ENCODE measurements at places on chromosomes 13 and 19.

- no peak for DNase-seq
Measured at GRCh38 chr13:45670189-45670885, 31.8 kb upstream of the CBY2 start.

- DNase-seq: no peak
Measured at GRCh38 chr13:77423296-77423695, 96.4 kb upstream of the MYCBP2 start.

- DNase-seq: no peak
Measured at GRCh38 chr19:13089139-13089856, 13.4 kb downstream of the LYL1 start.

DNA sequence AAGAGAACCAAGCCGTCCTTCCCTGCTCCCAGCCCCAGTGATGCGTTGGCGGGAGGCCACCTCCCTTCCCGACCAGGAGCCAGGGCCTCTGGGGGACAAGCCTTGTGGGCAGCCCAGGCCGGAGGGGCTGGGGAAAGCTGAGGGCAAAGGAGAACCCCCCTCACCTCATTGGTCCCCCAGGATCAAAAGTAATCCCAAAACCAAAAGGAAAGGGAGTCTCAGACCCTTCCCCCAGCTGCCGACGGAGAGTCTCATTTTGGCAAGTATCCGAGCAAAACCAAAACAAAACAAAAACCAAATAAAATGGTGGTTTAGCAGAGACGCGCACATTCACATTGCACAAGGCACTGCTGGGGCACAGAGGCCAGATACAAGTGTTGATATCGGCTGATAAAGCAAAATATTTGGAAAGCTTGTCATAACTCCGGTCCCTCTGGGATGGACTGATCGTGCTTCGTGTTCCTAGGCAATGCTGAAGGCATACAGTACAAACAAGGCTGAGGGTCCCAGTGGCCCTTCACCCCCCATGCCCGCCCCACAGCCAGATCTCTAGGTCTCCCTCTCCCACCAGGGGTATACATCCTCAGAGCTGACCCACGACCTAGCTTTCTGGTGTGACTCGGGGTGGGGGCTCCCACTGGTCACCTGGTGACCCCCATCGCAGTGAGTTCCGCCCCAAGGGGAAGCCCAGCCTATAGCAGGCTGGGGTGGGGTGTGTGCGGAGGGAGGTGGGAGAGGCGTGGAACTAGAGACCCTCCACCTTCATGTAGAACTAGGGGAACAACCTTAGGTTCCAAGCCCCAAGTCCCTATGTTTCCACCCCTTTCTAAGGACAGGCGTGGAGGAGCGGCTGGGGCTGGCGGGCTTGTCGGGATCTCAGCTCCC lies 2.1 kb downstream of the CEBPA start:
- DNase-seq: no peak

DNA sequence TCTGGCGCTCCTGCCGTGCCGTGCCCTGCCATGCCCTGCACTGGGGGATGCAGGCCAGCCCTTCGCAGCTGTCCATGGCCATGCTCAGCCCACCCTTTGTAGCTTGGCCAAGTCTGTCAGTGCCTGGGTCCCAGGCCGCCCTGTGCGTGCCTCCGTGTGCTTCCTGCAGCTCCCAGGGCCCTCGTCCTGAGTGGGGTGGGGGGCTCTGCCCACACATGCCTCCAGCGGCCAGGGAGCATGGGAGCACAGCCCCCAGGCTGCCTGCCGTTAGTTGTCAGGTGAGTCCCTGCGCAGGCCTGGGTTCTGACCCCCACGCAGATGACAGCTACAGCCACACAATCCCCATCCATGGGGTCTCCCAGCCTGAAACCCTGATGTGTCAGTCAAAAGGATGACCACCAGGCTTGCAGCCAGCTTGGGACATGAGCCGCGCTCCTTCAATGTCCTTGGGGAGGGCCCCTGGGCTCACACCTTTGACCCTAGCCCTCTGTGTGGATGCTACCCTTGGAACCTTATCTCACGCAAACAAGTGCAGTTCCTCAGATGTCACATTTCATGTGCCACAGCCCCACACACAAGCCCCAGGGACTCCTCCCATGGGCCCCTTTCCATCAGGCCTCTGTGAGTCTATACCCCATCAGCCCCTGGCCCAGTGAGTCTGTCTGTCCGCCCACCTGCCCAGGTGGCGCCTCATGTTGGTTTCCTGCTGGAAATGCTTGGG lies 24.5 kb downstream of the TMED1 start:
- no peak for DNase-seq

GRCh38 chr13:34413538-34414210 lies 528.4 kb upstream of the NBEA start:
- no peak for DNase-seq

- no peak for DNase-seq
Measured at GRCh38 chr19:15479391-15480345, at the start of gene PGLYRP2. Gene PGLYRP2 (minus strand): TSS chr19:15479501. CDS start chr19:15479371, 130 bp downstream.

DNA sequence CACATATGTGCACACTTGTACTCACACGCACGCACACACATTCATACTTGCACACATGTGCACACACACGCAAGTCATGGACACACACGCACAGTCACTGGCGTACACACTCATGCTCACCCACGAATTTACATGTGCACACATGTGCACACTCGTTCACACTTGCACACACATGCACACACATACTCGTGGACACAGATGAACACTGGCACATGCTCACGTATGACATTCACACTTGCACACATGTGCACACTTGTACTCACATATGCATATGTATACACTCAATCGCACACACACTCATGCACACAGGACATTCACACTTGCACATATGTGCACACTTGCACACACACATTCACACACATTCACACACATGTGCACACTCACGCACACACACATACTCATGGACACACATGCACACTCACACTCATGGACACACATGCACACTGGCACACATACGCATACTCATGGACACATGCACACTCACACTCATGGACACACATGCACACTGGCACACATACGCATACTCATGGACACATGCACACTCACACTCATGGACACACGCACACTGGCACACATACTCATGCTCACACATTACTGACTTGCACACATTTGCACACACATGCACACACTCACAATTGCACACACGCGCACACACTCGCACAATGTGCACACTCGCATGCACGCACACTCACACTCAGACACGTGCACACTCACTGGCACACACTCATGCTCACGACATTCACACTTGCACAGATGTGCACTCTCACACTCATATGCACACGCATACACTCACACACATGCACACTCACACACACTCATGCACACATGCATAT lies 9.5 kb downstream of the SBK2 start:
- DNase-seq: no peak

DNA sequence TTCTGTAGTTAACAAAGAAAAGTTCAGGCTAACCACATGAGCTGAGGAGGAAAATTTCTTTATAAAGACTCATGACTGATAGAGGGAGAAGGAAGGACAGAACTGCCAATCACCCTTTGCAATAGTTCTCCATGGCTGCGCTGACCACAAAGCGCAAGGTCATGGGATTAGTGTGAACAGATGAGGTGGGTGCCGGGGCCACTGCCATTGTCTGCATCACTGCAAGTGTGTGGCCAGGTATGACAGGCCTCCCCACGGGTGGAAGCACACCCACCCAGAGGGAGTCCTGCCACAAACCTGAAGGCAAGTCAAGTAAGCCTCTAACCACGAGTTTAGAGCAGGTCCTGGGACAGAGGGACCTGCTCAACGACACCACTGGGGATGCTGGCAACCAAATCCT lies 128.1 kb downstream of the TUBA3C start:
- DNase-seq: no peak

- no peak for DNase-seq
Measured at GRCh38 chr13:99289674-99290337, 17.4 kb downstream of the GPR183 start.

DNA sequence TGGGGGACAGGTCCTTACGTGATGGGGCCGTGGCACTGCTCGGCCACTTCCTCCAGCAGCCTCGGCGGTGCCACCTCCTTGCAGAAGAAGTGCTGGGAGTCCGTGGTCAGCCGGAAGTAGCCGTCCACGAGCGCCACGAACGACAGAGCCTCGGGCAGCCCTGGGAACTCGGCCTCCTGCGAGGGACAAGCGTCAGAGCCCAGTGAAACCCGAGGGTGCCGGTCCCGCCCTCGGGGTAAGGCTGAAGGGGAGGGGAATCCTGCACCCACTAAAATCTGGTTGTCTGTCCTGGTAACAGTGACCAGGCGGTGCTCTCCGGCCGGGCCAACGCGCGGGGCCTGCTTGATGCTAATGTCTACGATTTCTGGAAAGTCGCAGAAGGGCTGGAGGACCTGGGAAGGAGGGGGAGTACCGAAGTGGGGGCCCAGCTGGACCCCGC lies 6.4 kb downstream of the JAK3 start:
- DNase-seq: no peak

DNA sequence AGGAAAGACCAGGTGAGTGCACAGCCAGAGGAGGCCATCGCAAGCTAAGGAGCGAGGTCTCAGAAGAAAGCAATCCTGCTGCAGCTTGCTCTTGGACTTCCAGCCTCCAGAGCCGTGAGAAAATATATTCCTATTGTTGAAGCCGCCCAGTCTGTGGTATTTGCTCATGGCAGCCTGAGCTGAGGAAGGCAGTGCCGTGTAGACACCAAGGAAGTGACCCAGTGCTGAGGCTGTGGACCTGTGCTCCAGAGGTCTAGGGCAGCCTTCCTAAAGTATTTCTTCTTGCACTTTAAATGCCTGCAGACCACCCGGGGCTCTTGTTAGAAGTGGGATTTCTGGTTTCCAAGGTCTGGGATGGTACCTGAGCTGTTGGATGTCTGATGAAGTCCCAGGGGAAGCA lies 158.5 kb upstream of the KL start:
- no peak for DNase-seq

DNA sequence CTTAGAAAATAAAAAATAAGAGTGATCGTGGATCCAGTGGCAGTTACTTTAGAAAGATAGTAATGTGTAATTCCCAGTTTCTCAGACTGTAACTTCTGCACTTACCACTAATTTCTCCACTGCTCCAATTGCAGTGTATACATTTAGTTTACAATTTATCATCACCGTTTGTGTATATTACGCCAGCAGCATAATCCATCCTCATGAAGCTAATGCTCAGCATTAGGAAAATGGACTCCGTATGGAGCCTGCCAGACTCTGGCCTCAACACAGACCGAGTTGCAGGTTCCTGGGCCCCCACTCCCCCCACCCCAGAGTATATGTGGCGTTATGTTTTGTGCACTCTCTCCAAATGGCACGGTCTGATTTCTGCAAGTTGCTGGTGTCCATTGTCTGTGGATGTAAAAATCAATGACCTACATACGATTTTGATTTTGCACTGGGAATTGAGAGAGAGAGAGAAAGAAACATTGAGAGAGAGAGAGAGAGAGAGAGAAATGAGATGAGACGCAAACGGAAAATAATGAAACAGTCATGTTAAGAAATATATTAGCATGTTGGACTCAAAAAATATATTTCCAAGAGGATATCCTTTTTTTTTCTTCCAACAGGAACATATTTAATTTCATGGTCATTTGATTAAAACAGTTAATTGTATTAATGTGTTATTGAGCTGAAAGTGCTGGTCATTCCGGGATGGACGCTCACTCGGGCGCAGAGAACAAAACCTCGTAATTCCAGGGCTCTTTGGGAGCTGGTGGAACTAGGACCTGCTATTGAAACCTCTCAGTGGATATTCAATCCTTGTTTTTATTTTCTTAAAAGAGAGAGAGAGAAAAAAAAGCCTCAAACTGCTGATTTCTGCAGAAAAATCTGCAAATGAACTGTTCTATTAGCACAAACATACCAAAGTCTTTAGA lies 278.8 kb downstream of the TSHZ3 start:
- no peak for DNase-seq
